ENCODE measurements at places on chromosomes 12 and 14.
A peak's percentile ranks its signal among the peaks of the same experiment; 100 is the strongest.

DNA sequence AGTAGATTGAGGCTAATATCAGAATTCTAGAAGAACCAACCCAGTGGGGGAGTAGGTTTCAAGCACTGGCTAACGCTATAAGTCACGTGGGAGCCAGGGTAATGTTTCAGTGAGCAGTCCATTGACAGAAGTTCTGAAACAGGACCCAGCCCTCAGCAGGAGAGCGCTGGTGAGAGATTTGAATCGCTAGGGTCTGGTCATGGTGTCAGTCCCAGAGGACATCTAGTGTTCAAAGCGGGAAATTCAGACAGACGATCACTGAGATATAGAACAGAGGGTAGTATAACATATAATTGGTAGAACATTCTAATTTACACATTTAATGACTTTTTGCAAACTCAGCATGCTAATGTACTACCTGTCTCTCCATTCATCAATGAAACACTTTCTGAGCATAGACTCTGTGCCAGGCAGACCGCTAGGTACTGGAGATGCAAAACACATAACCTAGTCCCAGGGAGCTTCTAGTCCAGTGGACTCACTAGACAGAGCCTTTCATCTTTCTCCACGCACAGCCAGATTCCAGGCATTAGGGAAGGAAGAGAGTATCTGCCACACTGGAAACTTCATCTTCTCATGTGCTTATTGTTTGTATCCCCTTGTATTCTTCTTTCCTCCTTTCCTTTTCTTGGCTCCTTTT, 35.4 kb upstream of the RNASE3 start:
- no peak for DNase-seq

DNA sequence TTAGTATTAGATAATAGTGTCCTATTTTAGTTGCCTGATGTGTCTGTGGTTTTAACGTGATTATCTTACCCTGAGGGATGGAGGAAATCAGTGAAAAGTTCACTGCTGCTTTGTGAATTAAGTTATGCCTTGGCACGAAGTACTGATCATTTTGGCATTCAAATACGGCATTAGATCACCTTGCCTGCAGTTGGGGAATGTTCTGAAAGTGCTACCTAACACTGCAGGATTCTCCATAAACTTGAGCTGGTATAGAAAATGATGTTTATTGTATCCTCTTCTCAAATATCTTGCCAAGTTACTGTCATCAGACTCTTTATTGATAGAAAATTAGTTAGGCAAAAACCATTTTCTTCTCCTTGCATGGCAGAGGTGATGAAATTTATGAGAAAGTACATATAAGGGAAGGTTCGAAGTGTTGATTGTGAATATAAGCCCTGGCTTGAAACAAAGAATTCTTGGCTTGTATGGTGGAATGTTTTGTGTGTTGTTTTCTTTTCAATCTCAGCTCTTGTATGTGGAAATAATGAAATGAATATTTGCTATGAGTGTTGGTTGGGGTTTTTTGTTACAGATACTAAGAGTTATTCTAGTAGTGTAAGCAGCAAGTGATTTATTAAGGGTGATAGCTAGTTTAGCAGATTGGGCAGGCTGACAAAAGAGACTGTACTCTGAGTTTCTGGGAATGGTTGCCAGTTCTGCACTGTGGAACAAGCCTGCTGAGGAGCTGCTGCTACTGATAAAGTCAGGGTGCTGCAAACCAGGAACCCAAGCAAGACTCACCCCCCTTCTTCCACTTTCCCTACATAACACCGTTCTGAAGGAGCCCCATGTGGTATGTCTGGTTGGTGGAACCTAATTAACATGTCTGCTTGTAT, 448.3 kb downstream of the PCNX1 start:
- DNase-seq, result no peak

DNA sequence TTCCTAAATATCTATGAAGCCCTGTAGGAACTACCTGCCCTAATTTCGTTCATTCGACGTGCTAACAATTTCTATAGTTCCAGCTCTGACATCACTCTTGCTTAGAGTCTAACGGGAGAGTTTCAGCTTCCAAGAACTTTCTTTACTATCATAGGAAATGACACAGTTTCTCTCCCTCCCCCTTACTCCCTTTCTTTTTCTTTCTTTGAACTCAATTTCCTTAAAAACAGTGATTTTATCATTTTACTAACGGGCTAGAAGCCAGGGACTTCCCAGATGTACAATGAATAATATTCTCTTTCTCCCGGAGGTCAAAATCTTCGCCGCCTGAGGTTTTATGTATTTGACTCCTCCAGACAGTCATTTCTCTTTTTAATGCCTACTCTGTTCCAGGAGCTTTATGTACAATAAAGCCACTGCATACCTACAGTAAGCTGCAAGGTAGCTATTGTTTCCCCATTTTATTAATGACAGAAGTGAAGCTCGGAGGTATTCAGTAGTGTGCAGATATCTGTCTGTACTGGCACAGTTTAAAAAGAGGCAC, 15.7 kb downstream of the SMCO2 start:
- no peak for DNase-seq

DNA sequence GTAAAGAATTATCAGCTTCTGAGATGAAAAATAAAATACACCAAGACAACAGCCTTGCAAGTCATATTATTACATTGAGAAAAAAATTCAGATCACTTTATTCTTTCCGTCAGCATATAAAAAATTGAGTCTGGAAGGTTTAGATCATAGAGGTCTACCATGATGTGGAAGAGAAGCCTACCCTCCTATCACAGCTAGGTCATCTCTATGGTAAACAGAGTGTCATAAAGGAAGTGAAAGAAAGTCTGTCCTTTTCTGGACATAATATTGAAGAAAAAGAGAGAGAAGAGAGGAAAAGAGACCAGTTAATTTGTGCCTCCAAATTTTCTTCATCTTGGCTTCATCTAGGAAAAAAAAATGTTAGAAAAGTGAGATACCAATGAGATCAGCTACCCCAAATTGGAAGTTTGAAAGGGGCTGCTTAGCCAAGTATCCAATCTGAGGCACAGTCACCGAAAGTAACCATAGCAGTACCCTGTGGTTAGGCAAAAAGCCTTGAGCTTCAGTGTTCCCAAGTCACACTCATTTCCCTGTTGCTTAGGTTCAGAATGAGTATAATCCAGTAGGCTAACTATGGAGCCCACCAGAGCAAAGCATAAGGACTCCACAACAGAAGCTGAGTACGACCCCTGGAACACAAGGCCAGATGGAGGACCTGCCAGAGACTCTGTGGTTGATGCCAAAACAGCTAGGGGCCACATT, 38.1 kb downstream of the DUSP6 start:
- no peak for DNase-seq

DNA sequence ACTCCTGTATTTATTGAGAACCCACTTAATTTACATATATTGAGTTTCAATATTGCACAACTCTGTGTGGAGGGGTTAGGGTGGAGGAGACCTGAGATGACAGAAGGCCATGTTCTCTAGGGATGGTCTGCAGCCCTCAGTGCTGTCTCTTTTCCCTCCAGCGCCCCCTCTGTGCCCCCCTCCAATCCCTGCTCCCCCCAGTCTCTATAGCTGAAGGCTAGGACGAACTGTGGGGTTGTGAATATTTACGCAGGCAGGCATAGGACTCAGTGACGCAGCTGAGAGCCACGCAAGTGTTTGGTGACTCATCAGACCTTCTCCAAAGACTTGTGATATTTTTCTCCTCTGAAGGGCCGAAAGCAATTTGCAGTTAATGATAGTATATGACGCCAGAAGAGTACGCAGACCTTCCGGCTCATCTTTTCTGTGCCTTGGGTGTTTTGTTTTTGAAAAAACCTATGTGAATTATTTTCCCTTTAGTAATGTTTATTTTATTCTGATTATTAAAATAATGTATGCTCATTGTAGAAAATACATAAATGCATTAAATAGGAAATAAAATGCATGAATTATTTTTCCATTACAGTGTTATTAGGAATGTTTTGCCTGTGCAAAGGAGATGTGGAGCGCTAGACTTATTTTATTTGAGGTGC, 85.3 kb downstream of the SLC25A47 start:
- DNase-seq, result no peak

DNA sequence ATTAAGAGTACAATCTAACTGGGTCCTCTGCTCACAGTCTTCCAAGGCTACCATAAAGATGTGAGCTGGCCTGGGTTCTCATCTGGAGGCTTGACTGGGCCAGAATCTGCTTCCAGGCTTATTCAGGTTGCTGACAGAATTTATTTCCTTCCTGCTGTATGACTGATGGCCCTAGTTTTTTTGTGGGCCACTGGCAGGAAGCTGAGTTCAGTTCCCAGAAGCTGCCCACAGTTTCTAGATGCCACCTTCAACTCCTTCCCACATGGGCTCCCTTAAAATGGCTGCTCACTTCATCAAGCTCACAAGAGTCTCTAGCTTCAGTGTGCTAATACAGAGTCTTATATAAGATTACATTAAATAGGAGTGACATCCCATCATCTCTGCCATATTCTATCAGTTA, 121.7 kb upstream of the CAND1 start:
- no peak for DNase-seq

GRCh38 chr14:104885031-104885972, 20.2 kb downstream of the CEP170B start:
- DNase-seq, result no peak

DNA sequence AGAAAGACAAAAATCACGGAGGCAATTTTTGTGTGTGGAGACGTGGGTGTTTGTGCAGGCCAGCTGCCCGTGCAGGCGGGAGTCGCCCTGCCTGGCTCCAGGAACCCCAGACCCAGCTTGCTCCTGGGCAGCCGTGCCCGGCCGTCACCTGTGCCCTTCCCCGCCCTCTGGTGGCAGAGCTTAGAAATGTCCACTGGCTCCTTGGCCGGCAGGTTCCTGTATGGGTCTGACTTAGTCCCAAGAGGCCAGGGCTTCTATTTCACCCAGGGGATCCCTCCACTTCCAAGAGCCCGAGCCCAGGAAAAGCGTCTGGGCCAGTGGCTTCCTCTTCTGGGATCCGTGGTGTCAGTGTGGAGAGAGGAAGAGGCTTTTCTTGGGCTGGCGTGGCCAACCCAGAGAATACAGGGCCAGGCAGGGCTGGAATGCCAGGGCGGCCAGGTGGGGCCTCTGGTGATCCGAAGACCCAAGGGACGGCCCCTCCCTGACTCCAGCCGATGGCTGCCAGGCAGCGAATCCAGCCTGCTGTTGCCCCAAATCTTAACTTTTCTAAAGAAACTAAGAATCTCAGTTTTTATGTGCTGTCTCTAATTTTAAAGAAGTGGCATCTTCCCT, 120.9 kb downstream of the TMEM132C start:
- DNase-seq, result peak; percentile 6

DNA sequence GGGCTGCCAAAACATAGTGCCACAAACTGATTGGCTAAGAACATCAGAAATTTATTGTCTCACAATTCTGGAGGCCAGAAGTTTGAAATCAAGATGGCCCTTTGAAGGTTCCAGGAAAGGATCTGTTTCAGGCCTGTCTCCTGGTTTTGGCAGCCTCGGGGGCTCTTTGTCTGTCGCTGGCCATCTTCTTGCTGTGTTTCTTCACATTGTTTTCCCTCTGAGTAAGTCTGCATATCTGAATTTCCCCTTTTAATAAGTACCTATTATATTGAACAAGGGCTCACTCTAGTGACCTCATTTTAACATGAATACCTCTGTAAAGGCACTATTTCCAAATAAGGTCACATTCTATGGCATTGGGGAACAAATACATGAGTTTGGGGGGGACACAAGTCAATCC, 467.1 kb upstream of the MGAT4C start:
- DNase-seq, result no peak

- DNase-seq, result no peak
Measured at GRCh38 chr12:113039911-113040445, 16.6 kb upstream of the DTX1 start.

DNA sequence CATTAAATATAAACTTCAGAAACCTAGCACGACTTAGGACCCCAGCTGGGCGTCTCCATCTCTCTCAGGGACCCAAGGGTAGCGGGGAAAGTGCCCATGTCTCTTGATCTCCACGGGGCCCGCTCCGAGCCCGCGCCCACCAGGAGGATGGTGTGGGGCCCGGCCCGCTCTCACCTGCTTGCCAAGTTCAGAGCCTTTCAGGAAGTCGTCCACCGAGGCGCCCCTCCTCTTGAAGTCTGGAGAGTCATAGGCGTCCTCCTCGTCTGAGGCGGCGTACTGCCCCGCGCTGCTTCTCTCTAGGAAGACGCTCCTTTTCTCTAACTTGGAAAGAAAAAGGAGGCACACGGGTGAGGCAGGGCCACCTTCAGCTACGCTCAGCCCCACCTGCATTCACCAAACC, 96.9 kb downstream of the PIWIL1 start:
- no peak for DNase-seq

DNA sequence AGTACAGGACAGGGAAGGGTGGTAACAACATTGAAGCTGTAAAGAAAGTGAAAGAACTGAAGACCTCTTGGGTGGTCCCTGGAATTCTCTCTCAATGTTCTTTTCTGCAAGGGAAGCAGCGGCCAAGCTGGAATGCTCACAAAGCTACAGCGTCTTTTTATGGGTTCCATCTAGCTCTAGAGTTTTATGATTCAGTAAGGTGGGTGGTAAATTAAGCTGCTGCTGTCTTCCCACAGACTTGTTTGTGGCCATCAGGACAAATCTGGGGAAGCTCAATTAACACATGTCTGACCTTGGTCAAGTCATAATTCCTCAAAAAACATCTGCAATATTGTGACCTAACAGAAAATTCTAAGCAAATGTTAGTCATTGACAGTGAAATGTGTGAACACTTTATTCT, 139.1 kb downstream of the MED13L start:
- DNase-seq, result no peak

- DNase-seq, result no peak
Measured at GRCh38 chr14:90388437-90388836, 8.4 kb upstream of the CALM1 start.

GRCh38 chr14:95041477-95042020, 115.8 kb downstream of the DICER1 start:
- no peak for DNase-seq

GRCh38 chr12:83904175-83904574, 1008.4 kb downstream of the SLC6A15 start:
- no peak for DNase-seq

- no peak for DNase-seq
Measured at GRCh38 chr12:88361493-88361892, 218.8 kb downstream of the KITLG start.

- DNase-seq, result no peak
Measured at GRCh38 chr14:74671789-74672188, 41.1 kb downstream of the AREL1 start.

DNA sequence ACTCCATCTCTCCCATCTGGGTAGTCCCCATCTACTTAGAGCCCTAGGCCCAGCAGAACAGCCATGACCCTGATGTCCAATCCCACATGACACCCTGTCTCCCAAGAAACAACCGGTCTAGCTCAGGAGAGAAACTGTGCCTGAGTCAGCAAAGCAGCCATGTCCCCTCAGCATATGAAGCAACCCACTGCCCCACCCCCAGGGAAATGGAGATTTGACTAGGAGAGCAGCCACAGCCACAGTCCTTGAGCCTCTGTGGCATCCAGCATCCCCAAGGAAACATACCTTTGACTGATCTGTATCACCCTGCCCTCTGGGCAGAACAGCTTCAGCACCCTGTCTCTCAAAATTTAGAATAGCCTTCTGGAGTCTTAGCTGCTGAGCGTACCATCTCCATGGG, 641.9 kb upstream of the FBXO33 start:
- DNase-seq, result no peak

DNA sequence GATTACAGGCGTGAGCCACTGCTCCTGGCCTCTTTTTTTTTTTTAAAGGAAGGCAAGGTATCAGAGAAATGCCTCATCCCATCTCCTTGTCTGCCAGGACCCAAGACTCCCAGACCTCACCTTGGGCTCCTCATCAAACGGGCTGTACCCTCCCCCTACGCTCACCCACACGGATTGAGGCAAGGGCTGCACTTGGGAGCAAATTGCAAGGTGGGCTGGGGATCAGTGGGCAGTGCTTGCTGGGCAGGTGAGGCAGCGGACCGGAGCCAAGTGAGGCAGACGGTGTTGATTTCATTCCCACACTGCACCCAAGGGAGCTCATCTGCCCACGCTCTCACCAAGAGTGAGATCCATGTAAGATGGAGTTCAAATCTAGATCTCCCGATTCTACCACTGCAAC, 41.0 kb upstream of the DICER1 start:
- DNase-seq, result no peak
